ENCODE measurements at places on chromosomes 13 and 19.

GRCh38 chr19:45972947-45973540 is 621 bp downstream of the NOVA2 start:
- no peak for DNase-seq

- peak; percentile 91 for DNase-seq
Measured at GRCh38 chr19:45645631-45646344, 6.6 kb upstream of the EML2 start.

GRCh38 chr19:29811125-29812079 is at the start of gene CCNE1:
CCNE1 (plus strand) TSS chr19:29811991; CDS start chr19:29812556, 565 bp downstream.
- DNase-seq: peak; percentile 90

DNA sequence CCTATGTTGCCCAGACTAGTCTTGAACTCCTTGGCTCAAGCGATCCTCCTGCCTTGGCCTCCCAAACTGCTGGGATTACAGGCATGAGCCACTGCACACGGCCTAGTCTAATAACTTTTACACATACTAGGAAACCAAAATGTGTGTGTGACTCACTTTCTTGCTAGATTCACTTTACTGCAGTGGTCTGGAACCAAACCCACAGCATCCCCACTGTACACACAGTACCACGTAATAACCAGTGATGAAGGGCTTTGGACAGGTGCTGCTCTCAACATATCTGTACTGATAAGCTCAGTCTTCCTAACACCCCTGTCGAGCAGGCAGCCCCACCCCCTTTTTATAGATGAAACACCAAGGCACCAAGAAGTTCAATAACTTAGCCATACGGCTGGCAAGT is 5.1 kb downstream of the DNMT1 start:
- DNase-seq: no peak

- DNase-seq: no peak
Measured at GRCh38 chr13:23945612-23946011, 48.3 kb upstream of the C1QTNF9B start.

DNA sequence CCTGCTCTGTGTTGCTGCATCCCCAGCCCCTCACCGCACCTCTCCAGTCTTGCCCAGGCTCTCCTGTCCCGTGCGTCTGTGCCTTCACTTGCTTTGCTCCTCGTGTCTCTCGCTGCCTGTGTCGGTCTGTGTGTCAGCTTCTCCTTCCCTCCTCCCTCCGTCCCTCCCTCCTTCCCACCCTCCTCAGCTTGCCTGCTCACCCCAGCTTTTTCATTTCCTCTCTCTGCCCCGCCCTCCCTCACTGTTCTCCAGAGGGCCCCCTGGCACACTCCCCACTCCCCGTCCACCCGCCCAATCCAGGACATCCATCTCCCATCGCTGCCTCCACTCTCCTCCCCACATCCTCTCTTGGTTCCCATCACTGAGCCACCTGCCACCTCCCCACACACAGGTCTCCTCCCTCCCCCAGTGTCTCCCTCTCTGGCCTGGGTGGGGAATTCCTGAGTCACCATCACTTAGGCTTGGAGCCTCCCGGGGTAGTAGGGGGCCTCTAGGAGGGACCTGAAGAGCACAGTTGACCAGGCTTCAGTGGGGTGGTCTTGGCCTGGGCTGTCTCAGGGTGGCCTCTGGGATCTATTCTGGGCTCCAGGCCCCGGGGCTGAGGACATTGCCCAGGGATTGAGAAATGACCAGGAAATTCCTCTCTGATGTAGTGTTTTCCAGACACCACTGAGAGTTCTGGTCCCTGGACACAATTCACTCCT is at the start of gene PTGIR:
Gene PTGIR, minus strand, starts transcription at position 132 of the 704 bp plus-strand sequence. CDS start 864 bp downstream, outside the sequence.
- DNase-seq: no peak

DNA sequence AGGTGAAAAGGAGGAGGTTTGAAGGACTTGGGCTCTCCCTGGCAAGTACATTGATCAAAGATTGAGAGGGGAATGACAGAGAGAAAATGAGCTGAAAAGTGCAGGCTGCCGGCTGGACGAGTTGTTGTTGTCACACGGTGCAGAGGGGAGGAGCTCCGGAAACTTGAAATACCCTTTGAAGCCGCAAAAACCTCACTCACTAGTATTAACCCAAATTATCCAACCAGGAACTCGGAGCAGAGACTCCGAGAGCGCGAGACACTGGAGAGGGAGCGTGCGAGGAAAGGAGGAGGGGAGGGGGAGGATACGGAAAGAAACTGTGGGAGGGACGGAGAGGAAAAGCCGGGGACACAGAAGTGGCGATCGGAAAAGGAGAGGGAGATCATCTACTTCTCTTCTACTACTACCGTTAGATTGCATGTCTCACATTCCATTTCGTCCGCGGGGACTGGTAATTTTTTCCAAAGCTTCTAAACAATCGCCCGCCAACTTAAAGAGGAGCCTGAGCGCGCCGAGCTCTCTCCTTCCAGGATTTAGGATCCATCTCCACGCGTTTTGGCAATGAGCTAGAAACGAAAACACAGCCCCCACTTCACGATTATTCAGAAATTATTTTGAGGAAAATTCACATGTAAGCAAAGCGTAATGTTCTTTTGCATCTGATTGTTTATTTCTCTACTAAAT is at the start of gene DACH1:
Gene DACH1, minus strand, starts transcription at position 74 of the 684 bp plus-strand sequence.
- DNase-seq: peak; percentile 5

Measured in hippocampal formation (tissue), 2 donors.